Hair follicular keratinocyte (primary cell): ENCODE measurements at places on chromosomes 5 and 9. TPM values are rescaled to one million over a fixed set of nuclear protein-coding genes. Genes with fewer than 3 reads are reported as not detected.

PCDHGB5 gene
- 3.3 and 5.9 TPM in 2 replicates for total RNA-seq

LMX1B gene
- total RNA-seq = 2.7 and 6.8 TPM in 2 replicates

PPP2R2B gene
- 1.8 and 2.7 TPM in 2 replicates for total RNA-seq

FGF1 gene
- total RNA-seq = 0.19 TPM in 1 of 2 replicates, not detected in the other

PCDHGA8 gene
- total RNA-seq = 0.08 and 0.39 TPM in 2 replicates

ACER2 gene
- total RNA-seq = 3.5 and 4.7 TPM in 2 replicates

SMIM32 gene
- not detected in 2 replicates for total RNA-seq

FAM13B gene
- 3.1 and 4.9 TPM in 2 replicates for total RNA-seq

C5orf58 gene
- total RNA-seq = not detected in 2 replicates

DMRTA1 gene
- total RNA-seq = 0.62 and 0.84 TPM in 2 replicates
